ENCODE measurements at places on chromosomes 6 and 20.

DNA sequence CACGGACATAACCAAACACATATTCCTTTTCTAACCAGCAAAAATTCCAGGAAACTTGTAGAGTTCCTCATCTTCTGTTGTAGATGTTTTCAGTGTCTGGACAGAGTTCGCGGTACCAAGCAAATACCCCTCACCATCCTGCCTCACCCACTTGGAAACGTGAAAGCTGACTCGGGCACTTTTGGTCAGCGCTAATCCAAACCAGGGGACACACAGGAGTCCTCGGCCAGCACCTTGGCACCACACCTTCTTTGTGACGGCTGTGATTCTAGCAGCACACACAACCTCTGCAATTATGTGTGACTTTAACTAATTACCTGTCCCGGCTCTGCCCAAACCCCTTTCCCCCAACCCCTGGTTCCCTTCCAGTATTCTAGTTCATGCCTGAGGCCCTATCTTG, 58.1 kb downstream of the PLAGL1 start:
- no peak for DNase-seq

DNA sequence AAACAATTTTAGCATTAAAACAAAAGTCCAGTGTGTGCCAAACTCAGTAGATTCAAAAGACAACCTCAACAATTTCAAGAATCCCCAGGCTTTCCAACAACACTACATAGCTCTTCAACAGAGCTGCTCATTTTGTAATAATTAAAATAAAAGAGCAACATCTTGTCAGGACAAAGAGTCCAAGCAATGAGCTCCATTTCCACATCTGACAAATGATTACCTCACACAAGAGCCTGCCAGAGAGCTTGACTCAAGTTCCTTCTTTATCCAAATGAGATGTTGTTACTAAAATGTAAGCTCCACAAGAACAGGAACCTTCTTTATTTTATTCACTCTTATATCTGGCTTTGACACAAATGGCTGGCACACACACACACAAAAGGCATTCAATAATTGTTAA, 449.8 kb downstream of the HACE1 start:
- no peak for DNase-seq

- DNase-seq, result peak; percentile 83
Measured at GRCh38 chr6:11414176-11414963, 123.2 kb upstream of the TMEM170B start.

- no peak for DNase-seq
Measured at GRCh38 chr20:40657526-40657925, 31.5 kb downstream of the MAFB start.

DNA sequence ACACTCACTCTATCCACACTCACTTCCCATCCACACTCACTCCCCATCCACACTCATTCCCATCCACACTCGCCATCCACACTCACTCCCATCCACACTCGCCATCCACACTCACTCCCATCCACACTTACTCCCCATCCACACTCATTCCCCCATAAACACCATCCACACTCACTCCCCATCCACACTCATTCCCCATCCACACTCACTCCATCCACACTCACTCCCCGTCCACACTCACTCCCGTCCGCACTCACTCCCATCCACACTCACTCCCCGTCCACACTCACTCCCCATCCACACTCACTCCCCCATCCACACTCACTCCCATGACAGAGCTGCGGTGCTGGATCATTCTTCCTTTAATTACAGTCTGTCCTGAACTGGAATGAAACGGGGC, 17.1 kb downstream of the THBS2 start:
- DNase-seq, result no peak

- DNase-seq, result no peak
Measured at GRCh38 chr6:90079560-90080490, 185.6 kb downstream of the GJA10 start.

GRCh38 chr6:674956-675355, 18.0 kb downstream of the EXOC2 start:
- no peak for DNase-seq

GRCh38 chr20:57013217-57013616, 253.2 kb downstream of the BMP7 start:
- DNase-seq, result no peak

DNA sequence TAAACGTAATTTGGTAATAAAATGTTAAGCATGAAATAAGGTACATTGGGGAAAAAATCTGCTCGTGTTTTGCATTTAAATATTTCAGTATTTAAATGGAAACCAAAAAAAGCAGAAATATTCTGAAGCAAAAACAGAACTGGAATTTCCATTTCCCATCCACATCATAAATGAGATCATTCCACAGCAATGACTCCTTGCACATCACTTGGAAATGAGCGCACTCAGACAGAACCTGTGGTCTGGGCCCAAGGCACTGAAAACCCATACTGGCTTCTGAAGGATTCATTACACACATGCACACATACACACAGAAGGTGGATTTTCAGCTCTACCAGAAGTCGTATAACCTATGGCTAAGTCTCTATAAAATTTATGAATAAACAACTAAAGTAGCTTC, 174.8 kb downstream of the IBTK start:
- DNase-seq, result no peak

- DNase-seq, result no peak
Measured at GRCh38 chr6:156013155-156013554, 557.5 kb upstream of the NOX3 start.

DNA sequence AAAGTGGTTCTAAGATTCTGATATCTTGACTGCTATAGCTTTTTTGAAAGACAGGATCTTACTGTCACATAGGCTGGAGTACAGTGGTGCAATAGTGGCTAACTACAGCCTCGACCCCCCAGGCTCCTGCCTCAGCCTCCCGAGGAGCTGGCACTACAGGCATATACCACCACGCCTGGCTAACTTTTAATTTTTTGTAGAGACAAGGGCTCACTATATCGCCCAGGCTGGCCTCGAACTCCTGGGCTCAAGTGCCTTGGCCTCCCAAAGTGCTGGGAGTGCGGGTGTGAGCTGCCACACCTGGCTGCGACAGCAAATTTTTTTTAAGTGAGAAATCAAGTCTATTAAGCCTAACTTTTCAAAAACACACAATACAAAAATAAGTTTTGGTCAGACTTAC, 106.6 kb downstream of the NOL4L start:
- DNase-seq, result no peak

DNA sequence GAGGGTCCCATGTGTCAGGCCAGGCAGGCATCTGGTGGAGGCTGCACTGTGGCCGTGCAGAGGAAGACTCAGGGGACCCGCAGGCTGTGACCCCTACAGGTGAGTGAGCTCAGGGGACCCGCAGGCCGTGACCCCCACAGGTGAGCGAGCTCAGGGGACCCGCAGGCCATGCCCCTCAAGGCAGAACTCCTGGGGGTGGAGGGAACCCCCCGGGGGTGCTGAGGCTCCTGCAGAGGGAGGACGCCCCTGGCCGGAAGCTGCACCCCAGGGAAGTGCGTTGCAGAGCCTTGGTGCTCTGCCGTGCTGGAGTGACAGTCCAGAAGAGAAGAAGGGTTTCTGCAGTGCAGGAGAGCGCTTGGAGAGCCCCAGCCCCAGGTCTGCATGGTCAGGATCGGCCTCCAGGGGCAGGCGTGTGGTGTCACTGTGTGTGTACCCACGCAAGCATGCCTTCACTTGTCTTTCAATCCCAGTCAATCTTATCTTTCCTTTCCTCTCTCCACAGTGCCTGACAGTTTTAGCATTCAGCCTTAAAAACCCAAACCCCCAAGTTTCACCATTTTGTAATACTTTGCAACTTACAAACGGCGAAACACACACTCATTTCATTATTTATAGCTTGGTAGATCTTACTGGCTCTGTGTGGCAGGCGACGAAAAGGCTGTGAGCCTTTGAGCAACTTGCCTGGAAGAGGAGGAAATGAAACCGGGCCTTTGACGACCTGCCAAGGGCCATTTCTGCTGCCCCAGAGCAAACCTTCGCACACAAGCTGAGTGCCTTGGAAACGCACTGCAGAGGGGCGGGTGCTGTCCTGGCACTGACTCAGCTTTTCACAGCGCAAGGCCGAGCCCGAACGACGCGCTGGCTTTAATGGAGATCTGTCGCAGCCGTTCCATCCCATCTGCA, 101.4 kb upstream of the AGPAT4 start:
- DNase-seq, result peak; percentile 70

DNA sequence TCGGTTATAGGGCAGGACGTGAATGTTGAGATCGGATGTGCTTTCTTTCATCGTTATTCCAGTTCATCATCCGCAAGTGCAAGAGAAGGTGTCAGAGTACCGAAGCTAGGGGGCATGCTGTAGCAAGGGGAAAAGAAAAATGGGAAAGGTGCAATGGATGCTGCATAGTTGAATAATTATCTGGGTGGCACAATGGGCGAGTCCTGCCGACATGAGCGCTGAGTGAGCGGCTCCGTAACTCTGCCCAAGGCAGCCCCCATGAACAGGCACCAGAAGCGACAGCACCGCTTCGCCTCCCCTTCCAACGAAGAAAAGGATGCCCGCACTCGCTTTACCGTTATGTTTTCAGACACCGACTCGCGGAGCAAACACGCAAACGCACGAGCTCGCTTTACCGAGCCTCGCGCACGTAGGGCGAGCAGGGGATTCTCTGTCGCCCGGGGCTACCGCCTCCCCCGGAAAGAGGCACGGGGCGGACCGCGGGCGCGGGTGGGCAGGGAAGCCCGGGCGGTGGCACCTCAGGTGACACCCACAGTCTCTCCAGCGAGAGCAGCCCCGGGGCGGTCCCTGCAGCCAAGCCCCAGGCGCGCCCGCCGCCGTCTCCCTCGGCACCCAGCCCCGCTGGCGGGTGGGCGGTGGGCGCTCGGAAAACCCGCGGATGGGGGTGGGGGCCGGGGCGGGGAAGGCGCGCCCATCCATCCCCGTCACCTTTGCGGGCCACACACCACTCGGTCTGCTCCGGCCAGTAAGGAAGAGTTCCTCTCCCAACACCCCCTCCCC, 654 bp downstream of the WASF1 start:
- DNase-seq, result peak; percentile 68

DNA sequence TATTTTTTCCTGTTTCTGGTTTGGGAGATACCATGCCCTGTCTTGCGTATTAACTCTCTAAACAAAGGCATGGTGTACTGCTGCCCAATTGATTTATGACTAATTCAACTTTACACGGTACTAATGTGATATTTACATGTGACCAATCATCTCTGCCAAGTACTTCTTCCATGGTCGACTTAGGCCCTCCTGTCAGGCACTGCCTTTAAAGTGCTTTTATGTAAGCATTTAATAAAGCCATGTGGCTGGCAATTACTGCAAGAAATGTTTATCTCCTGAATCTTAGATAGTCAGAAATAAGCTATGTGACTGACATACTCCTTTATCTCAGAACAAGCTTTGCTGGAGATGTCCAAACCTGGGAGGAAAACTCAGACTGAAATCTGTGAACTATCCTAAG, 323.4 kb downstream of the BTBD3 start:
- DNase-seq, result no peak

GRCh38 chr20:50534567-50534966, 24.4 kb downstream of the PTPN1 start:
- no peak for DNase-seq

GRCh38 chr6:51855310-51856082, 231.9 kb downstream of the PKHD1 start:
- peak; percentile 36 for DNase-seq

- no peak for DNase-seq
Measured at GRCh38 chr6:132304891-132305305, 96.4 kb downstream of the MOXD1 start.

GRCh38 chr20:1848373-1848772, 46.8 kb upstream of the SIRPA start:
- DNase-seq, result no peak

DNA sequence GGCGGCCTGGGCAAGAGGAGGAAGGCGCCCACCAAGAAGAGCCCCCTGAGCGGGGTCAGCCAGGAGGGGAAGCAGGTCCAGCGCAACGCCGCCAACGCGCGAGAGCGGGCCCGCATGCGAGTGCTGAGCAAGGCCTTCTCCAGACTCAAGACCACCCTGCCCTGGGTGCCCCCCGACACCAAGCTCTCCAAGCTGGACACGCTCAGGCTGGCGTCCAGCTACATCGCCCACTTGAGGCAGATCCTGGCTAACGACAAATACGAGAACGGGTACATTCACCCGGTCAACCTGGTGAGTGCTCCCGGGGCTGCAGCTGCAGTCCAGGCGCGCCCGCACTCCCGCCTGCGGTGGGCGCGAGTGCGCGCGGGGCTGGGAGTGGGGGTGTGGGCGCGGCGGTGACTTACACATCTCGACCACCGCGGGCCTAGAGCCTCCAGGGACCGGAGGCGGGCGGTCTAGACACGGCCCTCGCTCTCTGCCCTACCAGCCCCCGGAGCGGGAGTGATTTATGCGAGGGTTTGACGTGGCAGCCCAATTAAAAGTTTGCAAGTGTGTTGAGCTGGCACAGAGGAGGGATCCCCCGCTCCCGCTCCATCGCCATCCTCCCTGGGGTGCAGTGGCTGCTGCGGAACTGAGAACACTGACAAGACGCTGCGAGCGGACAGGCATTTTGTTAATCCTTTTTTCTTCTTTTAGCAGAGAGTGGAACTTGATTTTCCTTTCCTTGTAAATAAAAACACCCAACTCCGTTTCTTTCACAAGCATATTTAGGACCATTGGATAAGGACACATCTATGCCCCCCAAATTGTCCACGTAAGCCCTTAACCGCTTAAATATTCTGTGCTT, 867 bp downstream of the TCF21 start:
- DNase-seq, result no peak

- no peak for DNase-seq
Measured at GRCh38 chr20:2086177-2086979, 15.2 kb upstream of the STK35 start.

GRCh38 chr6:87830907-87831306, 128.9 kb upstream of the AKIRIN2 start:
- no peak for DNase-seq

DNA sequence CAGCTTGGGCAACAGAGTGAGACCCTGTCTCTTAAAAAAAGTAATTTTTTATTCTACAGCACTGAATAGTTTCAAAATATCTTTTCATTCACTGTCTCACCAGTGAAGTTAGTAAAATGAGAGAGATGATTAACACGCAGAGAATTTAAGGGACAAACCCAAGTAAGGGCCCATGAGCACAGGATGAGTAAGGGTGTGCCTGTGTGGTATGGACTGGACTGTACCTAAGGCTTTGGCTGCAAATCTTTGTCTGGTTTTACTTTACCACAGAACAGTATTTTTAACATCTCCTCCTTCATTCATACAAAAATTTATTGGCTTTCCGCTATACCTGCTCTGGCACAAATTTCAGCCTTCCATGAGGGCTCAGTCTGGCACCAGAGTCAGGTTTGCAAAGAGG, 433.3 kb downstream of the UTRN start:
- DNase-seq, result no peak

- no peak for DNase-seq
Measured at GRCh38 chr6:55137929-55138693, 36.2 kb upstream of the HCRTR2 start.

Measured in CD4-positive, alpha-beta T cell treated with Interleukin-4 for 1 hour (primary cell).